Breast epithelium (tissue), 4 donors: ENCODE measurements at places on chromosomes 2 and 18. TPM values are rescaled to one million over a fixed set of nuclear protein-coding genes. Genes with fewer than 3 reads are reported as not detected.

MRPL33 gene
- 89.7 TPM for total RNA-seq

FBXO41 gene
- total RNA-seq, result 3.9 TPM

SALL3 gene
- not detected for total RNA-seq

TMEFF2 gene
- total RNA-seq, result not detected

CYP20A1 gene
- total RNA-seq, result 31.1 TPM

UGT1A5 gene
- not detected for total RNA-seq

ICOS gene
- total RNA-seq, result 0.64 TPM

ALKAL2 gene
- 16.1 TPM for total RNA-seq

PHOSPHO2 gene
- 9.1 TPM for total RNA-seq

FBXO36 gene
- 3.3 TPM for total RNA-seq

TEKT4 gene
- not detected for total RNA-seq

CEBPZOS gene
- 19.4 TPM for total RNA-seq

SEMA4F gene
- 8.8 TPM for total RNA-seq

ARMC9 gene
- total RNA-seq, result 18.0 TPM

KCTD1 gene
- 41.6 TPM for total RNA-seq

SIX3 gene
- total RNA-seq, result not detected

COLEC12 gene
- 11.7 TPM for total RNA-seq

SLC4A3 gene
- total RNA-seq, result 4.7 TPM

RAD51AP2 gene
- under 0.01 TPM for total RNA-seq

KCNE4 gene
- total RNA-seq, result 9.3 TPM

ERICH2 gene
- total RNA-seq, result not detected

IL36B gene
- total RNA-seq, result not detected

SERPINB10 gene
- not detected for total RNA-seq

CCDC142 gene
- total RNA-seq, result 10.6 TPM

EDAR gene
- not detected for total RNA-seq

ITGA6 gene
- total RNA-seq, result 93.1 TPM

LONRF2 gene
- 5.1 TPM for total RNA-seq

GPR45 gene
- not detected for total RNA-seq

CCNT2 gene
- 35.8 TPM for total RNA-seq

CNDP1 gene
- total RNA-seq, result not detected

ALPP gene
- total RNA-seq, result not detected

ABCG5 gene
- not detected for total RNA-seq

DSG1 gene
- not detected for total RNA-seq

CD302 gene
- 61.0 TPM for total RNA-seq

TMEM247 gene
- not detected for total RNA-seq

STARD6 gene
- total RNA-seq, result not detected

DBI gene
- 236 TPM for total RNA-seq

ABCB11 gene
- 18.4 TPM for total RNA-seq

NT5DC4 gene
- not detected for total RNA-seq

SNTG2 gene
- 6.0 TPM for total RNA-seq

IL36G gene
- not detected for total RNA-seq

DNAJC27 gene
- total RNA-seq, result 10.8 TPM

SETBP1 gene
- 26.2 TPM for total RNA-seq

FER1L5 gene
- total RNA-seq, result not detected

OR6B2 gene
- total RNA-seq, result not detected

METTL8 gene
- total RNA-seq, result 26.9 TPM

MGAT4A gene
- total RNA-seq, result 41.1 TPM

ZNF2 gene
- total RNA-seq, result 2.4 TPM
